Bronchial epithelial cell (primary cell): ENCODE measurements at places on chromosomes 16 and 17. TPM values are rescaled to one million over a fixed set of nuclear protein-coding genes. Genes with fewer than 3 reads are reported as not detected.

C17orf78 gene
- not detected in 2 replicates for total RNA-seq

DNA sequence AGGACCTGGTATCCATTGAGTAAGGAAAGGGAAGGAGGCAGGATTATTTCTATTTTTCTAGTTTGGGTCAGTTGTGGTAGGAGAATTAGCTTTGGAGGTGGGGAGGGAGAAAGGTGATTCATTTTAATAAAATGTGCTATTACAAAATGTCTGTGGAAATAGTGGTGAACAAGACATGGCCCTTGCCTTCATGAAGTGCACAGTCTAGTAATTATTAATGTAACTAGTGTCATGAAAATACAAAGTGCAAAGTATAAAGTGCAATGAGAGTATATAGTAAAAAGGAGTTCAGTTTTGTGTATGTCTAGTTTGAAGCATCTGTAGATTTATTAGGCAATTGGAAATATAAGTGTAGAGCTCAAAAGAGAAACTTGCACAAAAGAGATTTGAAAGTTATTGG is 11.9 kb downstream of the NFATC3 start:
- DNase-seq: no peak

GRCh38 chr17:67474081-67474661 is 97.1 kb downstream of the PITPNC1 start:
- no peak for DNase-seq

GRCh38 chr16:82433042-82433441 is 193.7 kb upstream of the CDH13 start:
- DNase-seq: no peak

DNA sequence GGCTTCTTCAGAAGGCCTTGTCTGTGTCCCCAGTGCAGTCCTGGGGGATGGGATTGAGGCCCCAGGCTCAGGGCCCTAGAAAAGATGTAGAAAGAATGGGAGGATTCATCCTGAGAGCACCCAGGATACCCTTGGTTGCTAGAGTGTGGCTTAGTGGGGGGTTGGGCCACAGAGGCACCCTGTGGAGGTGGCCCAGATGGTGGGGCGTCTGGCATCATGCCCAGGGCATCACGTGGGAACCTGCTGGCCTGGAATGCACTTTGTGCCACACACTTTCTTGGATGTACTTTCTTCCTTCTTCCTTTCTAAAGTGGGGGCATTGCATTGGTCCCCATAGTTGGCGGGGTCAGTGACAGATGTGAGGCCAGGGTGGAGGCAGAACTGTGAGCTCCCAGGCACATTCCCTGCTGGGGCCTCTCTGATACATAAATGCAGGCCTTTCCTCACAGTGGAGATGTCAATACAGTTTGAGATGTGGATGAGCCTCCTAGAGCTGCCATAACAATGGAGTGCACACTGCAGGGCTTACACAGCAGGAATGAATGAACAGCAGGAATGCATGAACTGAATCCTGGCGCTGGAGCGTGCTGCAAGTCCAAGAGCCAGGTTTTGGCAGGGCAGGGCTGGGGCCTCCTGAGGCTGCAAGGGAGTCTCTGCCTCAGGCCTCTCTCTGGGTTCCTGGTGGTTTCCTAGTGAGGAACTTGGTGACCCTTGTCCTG is 43.3 kb downstream of the MGAT5B start:
- DNase-seq: no peak

DNA sequence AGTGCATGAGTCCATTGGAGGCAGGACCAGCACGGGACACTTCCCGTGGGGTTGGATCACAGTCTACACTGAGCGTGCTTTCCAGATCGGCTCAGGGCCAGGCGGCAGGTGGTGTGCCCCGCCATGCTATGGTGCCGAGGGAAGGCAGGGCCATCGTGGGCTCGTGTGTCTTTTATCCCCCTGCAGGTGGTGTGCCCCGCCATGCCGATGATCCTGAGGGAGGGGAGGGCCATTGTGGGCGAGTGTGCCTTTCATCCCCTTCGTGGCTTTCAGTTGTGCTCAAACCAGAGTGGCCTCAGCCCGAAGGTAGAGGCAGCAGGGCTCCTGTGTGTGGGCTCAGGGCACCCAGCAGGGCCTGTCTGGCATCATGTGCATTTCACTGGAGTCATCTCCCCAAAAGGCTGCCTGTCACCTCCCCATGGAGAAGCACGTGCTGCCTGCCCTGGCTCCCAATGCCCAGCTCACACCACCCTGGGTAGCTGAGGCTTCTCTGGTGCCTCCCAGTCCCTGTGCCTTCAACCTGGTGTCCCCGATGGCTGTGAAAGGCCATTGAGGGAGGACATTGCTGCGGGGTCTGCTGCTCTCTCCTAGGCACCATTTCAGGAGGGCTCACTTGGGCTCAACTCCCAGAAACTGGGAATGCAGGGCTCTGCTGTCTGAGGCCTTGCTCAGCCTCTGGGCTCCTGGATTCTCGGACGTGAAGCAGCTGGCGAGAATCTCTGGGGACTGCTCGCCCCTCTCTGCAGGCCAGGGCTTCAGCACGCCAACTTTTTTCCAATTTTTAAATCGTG is 207.6 kb downstream of the NPIPB11 start:
- DNase-seq: no peak

- DNase-seq: no peak
Measured at GRCh38 chr16:15834502-15834901, 22.3 kb downstream of the MYH11 start.
